ENCODE measurements at places on chromosomes 3 and 15.

- DNase-seq: no peak
- H3K36me3 ChIP-seq: peaks cover 8% of the 10 kb centered on the region
- peaks cover 21% of the 10 kb centered on the region for H3K4me1 ChIP-seq
- H3K27me3 ChIP-seq: no peaks in the 10 kb centered on the region
- H3K4me3 ChIP-seq: no peak overlapping the region
- peak overlapping the region; percentile 52 for H3K27ac ChIP-seq
Measured at GRCh38 chr3:182920515-182921084, 59.7 kb downstream of the DCUN1D1 start.

- H3K4me3 ChIP-seq: no peak overlapping the region
- peaks cover 9% of the 10 kb centered on the region for H3K4me1 ChIP-seq
- no peaks in the 10 kb centered on the region for H3K27me3 ChIP-seq
Measured at GRCh38 chr15:55239440-55240124, 42.8 kb upstream of the RSL24D1 start.

DNA sequence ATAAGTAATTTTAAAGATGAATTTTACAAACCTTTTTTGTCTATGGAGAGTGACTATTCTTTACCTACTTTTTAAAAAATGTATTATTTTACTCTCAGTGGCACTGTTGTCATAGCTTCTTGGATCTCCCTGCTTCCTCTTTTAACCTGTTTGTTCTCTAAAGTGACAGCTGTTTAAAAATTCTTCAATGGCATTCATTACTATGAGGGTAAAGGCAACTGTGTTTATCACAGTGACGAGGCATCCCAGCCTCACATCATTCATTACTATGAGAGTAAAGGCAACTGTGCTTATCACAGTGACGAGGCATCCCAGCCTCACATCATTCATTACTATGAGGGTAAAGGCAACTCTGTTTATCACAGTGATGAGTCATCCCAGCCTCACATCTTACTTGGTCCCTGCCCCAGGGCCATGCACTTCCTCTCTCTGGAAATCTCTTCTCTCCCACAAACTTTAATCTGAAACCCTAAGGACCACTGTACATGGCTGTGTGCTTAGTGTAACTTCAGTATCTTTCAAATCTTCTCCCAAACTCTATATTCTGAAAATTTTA lies 101.7 kb upstream of the ZNF717 start:
- H3K4me1 ChIP-seq: no peaks in the 10 kb centered on the region
- H3K36me3 ChIP-seq: no peaks in the 10 kb centered on the region
- peaks cover 2% of the 10 kb centered on the region for H3K27me3 ChIP-seq
- H3K27ac ChIP-seq: no peak overlapping the region
- no peak overlapping the region for H3K4me3 ChIP-seq

GRCh38 chr3:160174621-160175020 lies 50.6 kb upstream of the C3orf80 start:
- H3K27me3 ChIP-seq: no peaks in the 10 kb centered on the region
- no peak for DNase-seq
- no peak overlapping the region for H3K27ac ChIP-seq
- peaks cover 5% of the 10 kb centered on the region for H3K4me1 ChIP-seq

GRCh38 chr15:91223863-91224262 lies 123.8 kb downstream of the SV2B start:
- peaks cover 14% of the 10 kb centered on the region for H3K27me3 ChIP-seq
- no peaks in the 10 kb centered on the region for H3K4me1 ChIP-seq
- no peaks in the 10 kb centered on the region for H3K36me3 ChIP-seq

DNA sequence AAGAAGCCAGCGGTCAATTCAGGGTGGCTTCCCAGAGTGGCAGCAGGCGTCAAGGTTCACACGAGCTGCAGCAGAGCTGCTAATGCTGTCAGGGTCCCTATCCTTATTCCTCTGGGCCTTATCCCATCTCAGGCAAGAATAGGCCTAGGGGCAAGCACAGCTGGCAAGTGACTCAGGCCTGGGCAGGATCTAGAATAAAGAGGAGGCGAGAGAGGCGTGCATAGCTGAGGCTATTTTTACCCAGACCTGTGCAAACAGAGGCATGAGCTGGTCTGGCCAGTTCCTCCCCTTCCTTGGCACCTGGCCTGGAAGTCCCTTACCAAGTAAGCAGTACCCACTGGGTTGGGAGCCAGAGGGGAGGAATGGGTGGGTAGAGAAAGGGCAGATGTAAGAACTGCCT lies 12.2 kb upstream of the VIPR1 start:
- peak overlapping the region; percentile 90 for H3K27ac ChIP-seq
- peaks cover 28% of the 10 kb centered on the region for H3K4me1 ChIP-seq
- H3K27me3 ChIP-seq: no peaks in the 10 kb centered on the region

DNA sequence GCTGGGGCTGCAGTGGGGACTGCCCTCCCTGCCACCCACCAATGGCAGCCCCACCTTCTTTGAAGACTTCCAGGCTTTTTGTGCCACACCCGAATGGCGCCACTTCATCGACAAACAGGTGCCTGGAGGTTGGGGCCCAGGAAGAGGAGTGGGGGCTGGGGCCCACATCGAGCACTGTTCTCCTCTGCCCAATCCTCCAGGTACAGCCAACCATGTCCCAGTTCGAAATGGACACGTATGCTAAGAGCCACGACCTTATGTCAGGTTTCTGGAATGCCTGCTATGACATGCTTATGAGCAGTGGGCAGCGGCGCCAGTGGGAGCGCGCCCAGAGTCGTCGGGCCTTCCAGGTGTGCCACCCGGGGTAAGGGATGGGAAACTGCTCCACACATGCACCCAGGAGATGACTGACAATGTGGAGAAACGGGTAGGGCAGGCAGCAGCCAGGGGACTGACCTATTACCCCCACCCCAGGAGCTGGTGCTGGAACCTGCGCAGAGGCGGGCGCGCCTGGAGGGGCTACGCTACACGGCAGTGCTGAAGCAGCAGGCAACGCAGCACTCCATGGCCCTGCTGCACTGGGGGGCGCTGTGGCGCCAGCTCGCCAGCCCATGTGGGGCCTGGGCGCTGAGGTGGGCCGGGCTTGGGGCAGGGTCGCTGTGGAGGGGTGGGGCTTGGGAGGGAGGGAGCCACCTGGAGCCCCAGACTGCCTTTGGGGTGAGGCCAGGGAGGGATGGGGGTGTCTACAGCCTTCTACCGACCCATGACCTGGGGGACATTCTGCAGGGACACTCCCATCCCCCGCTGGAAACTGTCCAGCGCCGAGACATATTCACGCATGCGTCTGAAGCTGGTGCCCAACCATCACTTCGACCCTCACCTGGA lies 22.9 kb downstream of the NBEAL2 start:
- DNase-seq: peak; percentile 90
- H3K36me3 ChIP-seq: peaks cover 8% of the 10 kb centered on the region
- no peaks in the 10 kb centered on the region for H3K4me1 ChIP-seq
- H3K27ac ChIP-seq: no peak overlapping the region
- H3K4me3 ChIP-seq: no peak overlapping the region

DNA sequence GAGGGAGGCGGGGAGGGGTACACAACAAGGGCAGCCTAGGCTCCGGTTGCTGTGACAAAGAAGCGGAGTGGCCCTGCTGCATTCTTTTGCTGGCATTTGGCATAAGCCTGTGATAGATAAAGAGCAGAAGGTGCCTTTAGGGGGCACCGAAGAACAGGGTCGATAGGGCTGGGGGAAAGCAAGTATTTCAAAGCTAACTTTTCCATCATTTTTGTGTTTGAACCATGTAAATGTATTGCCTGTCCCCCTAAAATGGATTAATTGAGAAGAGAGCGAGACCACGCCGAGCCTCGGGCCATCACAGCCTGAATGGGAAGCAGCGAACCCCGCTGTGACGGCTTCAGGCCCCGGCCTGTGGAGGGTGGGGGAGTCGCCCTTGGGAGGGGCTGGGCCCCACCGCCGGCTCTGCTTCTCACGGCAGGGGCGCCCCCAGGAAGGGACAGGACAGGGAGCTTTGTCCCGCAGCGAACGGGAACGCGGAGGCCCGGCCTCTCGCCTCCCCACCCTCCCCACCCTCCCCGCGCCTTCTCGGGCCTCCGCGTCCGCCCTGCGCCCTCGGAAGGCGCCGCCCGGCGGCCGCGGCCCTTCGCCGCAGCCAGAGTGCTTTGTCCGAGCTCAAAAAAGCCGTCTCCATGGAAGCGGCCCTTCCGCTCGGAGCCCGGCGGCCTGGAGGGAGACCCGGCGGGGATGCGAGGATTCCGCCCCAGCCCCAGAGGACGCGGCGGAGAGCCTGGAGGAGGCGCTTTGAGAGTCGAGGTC lies 32.4 kb upstream of the ALDH1L1 start:
- peaks cover 41% of the 10 kb centered on the region for H3K4me1 ChIP-seq
- no peak overlapping the region for H3K27ac ChIP-seq
- peak overlapping the region; percentile 60 for H3K4me3 ChIP-seq

GRCh38 chr3:146071632-146072031 lies 89.4 kb downstream of the PLOD2 start:
- H3K4me3 ChIP-seq: no peak overlapping the region
- peak overlapping the region; percentile 52 for H3K27ac ChIP-seq
- H3K36me3 ChIP-seq: peaks cover 25% of the 10 kb centered on the region

- H3K4me1 ChIP-seq: peaks cover 7% of the 10 kb centered on the region
- DNase-seq: no peak
- no peak overlapping the region for H3K27ac ChIP-seq
- H3K36me3 ChIP-seq: no peaks in the 10 kb centered on the region
Measured at GRCh38 chr3:43879166-43879565, 188.4 kb downstream of the ABHD5 start.

DNA sequence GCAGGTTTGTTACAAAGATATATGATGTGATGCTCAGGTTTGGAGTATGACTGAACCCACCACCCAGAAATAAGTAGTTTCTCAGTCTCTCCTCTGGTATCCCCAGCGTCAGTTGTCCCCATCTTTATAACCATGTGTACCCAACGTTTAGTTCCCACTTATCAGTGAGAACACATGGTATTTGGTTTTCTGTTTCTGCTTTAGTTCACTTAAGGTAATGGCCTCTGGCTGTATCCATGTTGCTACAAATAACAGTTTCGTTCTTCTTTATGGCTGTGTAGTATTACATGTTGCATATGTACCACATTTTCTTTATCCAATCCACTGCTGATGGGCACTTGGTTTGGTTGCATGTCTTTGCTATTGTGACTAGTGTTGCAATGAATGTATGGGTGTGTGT lies 132.3 kb downstream of the LMLN start:
- H3K27ac ChIP-seq: no peak overlapping the region
- no peaks in the 10 kb centered on the region for H3K4me1 ChIP-seq
- H3K36me3 ChIP-seq: no peaks in the 10 kb centered on the region
- H3K4me3 ChIP-seq: no peak overlapping the region
- peaks cover 62% of the 10 kb centered on the region for H3K27me3 ChIP-seq

- H3K27me3 ChIP-seq: no peaks in the 10 kb centered on the region
- H3K36me3 ChIP-seq: peaks cover 2% of the 10 kb centered on the region
- peaks cover 34% of the 10 kb centered on the region for H3K4me1 ChIP-seq
- H3K27ac ChIP-seq: peak overlapping the region; percentile 22
Measured at GRCh38 chr3:111758642-111759041, 100.4 kb upstream of the PHLDB2 start.

DNA sequence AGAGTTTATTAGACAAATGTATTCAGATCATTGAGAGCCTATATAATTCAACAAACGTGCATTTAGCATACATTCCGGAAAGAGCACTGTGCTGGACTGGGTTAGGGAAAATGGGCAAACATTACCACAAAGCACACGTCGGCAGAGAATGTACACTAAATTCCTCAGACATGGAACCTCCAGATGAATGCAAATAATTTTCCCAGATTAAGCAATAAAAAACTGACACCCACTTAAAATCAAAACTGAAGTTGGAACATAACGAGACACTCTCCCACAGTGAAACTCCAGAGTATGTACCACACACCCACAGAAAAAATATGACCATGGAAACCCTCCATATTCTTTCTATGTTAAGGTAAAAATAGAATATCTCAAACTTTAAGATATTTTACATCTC lies 4.8 kb downstream of the SECISBP2L start:
- peaks cover 60% of the 10 kb centered on the region for H3K4me1 ChIP-seq
- DNase-seq: no peak
- peaks cover 1% of the 10 kb centered on the region for H3K36me3 ChIP-seq
- peak overlapping the region; percentile 77 for H3K27ac ChIP-seq
- H3K4me3 ChIP-seq: peak overlapping the region; percentile 3

GRCh38 chr3:72298201-72299152 lies 513.5 kb upstream of the PROK2 start:
- H3K27me3 ChIP-seq: peaks cover 27% of the 10 kb centered on the region
- H3K36me3 ChIP-seq: no peaks in the 10 kb centered on the region
- no peak overlapping the region for H3K27ac ChIP-seq
- DNase-seq: no peak

- no peaks in the 10 kb centered on the region for H3K36me3 ChIP-seq
- H3K4me1 ChIP-seq: peaks cover 16% of the 10 kb centered on the region
- H3K27ac ChIP-seq: no peak overlapping the region
- DNase-seq: no peak
- peaks cover 17% of the 10 kb centered on the region for H3K27me3 ChIP-seq
Measured at GRCh38 chr3:122893754-122894668, 99.1 kb downstream of the SLC49A4 start.
